Activated T-helper 17 cell treated with anti-CD3 and anti-CD28 coated beads, Interleukin-2, amount 50 U/mL, for 72 hours (primary cell): ENCODE measurements at places on chromosomes 6 and 20. TPM values are rescaled to one million over a fixed set of nuclear protein-coding genes. Genes with fewer than 3 reads are reported as not detected.

C20orf202 gene
- total RNA-seq = not detected

TPX2 gene
- 142 TPM for total RNA-seq

DNA sequence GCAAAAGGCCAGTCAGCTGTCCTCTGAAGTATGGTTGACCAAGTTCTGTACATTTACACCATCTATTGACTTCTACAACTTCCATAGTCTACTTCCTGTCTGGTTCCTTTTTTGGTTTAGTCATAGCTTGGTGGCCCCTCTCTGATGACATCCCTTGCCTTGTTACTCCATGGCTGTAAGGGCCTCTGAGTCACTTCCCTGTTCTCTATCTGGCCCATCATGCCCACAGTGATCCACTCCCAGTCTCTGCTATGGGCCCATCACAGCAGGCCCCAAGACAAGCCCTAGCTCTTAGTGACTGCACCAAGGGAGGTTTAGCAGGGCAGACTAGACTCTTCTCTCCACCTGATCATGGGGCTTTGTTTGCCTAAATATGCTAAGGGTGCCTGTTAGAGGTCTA is 441.6 kb downstream of the HACE1 start:
- no peaks in the 10 kb centered on the region for H3K27me3 ChIP-seq
- H3K4me3 ChIP-seq = no peak overlapping the region
- peak; percentile 67 for ATAC-seq
- no peaks in the 10 kb centered on the region for H3K4me1 ChIP-seq

- H3K4me1 ChIP-seq = peaks cover 37% of the 10 kb centered on the region
- H3K27me3 ChIP-seq = no peaks in the 10 kb centered on the region
- peaks cover 51% of the 10 kb centered on the region for H3K36me3 ChIP-seq
- ATAC-seq = peak; percentile 15
- H3K4me3 ChIP-seq = peak overlapping the region; percentile 61
- no peak overlapping the region for H3K27ac ChIP-seq
These were observed 133.3 kb downstream of the IPCEF1 start for GRCh38 chr6:154223296-154223695.
